COLO829 (cell line): ENCODE measurements at places on chromosomes 5 and 9.
A peak's percentile ranks its signal among the peaks of the same experiment; 100 is the strongest.

DNA sequence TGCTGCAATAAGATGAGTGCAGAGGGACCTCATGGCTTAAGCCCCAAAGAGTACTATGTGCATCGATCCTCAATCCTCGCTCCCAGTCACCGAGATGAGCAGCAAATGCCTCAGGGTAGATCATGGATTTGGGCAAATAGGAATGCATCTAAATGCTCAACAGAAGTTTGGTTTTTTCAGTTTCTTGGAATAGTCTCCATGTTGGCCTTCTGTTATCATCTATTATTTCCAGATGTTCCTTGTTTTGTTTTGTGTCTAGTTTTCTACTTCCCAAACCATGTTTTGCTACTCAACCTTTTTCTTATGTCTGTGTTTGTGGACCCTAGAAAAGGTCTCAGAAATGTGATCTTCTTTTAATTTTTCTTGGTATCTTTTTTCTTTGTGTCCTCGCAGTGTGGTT lies 43.5 kb upstream of the RASGRF2 start:
- no peak for DNase-seq

DNA sequence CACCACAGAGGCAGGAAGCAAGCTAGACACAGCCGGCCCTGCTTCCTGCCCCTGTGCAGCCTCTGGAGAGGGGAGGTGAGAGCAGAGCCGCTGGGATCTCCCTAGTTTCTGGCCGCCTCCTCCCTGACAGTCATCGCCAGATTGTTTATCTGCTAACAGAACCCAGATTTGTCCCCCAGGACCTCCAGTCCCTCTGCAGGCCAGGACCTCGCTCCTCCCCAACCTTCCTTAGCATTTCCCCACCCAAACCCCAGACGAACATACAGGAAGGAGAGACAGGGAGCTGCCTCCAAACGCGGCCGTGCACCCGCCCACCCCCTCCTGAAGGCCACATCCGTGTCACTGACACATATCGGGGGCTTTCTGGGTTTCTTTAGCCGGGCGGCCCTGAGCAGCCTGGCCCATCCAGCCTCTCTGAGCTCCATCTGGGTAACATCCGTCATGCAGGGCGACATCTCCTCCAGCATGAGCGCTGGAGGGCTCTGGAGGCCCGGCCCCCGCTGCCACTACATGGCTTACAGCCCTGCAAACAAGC lies 47.5 kb downstream of the DBH start:
- DNase-seq = no peak

DNA sequence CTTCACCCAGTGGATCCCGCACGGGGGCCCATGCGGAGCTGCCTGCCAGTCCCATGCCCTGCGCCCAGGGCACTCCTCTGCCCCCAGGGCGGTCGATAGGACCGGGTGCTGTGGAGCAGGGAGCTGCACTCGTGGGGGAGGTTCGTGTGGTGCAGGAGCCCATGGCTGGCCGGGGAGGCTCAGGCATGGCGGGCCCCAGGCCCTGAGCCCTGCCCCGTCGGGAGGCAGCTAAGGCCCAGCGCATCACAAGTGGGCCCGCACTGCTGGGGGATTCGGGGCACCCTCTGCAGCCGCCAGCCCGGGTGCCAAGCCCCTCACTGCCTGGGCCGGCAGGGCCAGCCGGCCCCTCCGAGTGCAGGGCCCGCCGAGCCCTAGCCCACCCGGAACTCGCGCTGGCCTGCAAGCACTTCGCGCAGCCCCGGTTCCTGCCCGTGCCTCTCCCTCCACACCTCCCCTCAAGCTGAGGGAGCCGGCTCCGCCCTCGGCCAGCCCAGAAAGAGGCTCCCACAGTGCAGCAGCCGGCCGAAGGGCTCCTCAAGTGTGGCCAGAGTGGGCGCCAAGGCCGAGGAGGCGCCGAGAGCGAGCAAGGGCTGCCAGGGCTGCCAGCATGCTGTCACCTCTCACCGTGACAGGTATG lies 221.1 kb upstream of the RORB start:
- no peak for DNase-seq

DNA sequence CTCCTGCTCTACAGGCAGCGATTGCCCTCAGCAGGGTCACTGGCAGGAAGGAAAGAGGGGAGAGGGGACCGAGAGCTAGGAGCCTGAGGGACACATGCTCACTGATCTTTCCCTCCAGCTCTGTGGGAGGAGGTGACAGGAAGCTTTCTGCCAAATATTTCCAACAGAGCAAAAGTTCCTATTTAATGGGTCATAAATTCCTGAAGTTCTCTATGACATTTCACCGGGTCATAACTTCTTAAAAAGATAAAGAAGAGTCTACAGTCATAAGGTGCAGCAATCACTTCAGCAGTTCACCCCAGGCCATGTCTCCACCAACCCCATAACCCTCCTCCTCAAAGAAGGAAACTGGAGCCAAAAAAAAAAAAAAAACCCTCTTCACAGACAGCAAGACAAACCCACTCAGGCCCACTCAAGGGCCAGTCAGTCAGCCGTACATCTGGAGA lies 481.1 kb downstream of the NR2F1-AS1 start:
- no peak for DNase-seq

DNA sequence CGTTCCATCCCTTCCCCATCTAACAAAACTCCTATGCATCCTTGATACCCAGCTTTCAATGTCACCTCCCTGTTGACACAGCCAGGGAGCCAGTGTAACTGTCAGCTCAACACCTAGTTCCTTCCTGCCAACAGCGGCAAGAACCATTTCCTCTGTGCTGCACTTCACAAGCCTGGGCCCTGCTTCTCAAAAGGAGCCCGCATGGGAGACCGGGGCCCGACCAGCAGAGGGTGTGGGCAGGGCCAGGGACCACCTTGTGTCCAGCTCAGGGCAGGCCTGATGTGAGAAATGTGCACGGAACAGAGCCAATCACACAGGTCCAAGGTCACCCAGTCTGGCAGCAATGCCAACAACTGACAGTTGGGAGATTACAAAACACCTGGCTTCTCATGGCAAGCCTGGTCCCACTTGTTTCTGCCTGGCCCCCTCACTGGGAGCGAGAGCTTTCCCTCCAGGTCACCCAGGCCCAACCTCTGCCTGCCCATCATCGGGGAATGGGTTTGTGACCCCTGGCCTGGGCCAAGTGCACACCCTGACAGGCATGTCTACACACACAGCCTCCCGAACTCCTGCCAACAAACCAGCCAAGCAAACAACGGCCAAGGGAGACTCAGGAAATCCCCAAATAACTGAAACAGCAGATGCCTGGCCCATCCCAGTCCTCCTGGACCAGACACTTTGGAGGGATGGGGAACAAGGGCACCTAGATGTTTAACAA lies 3.1 kb downstream of the RNF44 start:
- DNase-seq = no peak

DNA sequence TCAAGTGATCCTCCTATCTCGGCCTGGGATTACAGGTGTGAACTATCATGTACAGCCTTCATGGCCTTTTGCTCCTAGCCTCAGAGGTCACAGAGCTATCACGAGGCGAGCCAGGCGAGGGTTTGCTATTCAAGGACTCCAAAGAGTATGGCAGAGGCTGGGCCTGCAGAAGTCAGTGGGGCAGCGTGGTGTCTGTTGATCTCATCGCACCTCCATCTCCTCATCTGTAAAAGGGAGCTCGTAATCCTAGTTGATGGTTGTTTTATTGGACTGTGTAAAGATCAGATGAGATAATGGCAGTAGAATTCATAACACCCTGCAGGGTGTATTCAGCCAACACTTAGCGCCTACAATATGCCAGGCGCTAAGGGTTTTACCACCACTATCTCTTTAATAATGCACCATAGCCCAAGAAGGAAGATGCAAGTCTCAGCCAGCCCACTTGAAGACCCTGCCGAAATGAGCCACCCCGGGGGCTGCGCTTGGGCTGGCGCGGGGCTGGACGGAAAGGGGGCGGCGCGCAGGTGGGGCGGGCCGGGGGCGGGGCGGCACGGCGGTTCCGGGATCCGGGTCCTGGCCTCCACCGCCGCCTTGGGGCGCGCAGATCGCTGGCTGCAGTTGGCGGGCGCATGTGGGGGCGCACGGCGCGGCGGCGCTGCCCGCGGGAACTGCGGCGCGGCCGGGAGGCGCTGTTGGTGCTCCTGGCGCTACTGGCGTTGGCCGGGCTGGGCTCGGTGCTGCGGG lies at the start of gene GALNT12:
TSS of gene GALNT12 (plus strand) at position 601 of the 744 bp plus-strand sequence. CDS start at position 630, 29 bp downstream.
- DNase-seq = no peak

- DNase-seq = no peak
Measured at GRCh38 chr5:112647428-112647827, 90.3 kb upstream of the APC start.

GRCh38 chr9:34328500-34328986 lies 525 bp downstream of the KIF24 start:
- DNase-seq = no peak

- no peak for DNase-seq
Measured at GRCh38 chr5:173325091-173325698, 3.0 kb downstream of the STC2 start.

- no peak for DNase-seq
Measured at GRCh38 chr5:128597156-128597555, 59.1 kb upstream of the FBN2 start.

DNA sequence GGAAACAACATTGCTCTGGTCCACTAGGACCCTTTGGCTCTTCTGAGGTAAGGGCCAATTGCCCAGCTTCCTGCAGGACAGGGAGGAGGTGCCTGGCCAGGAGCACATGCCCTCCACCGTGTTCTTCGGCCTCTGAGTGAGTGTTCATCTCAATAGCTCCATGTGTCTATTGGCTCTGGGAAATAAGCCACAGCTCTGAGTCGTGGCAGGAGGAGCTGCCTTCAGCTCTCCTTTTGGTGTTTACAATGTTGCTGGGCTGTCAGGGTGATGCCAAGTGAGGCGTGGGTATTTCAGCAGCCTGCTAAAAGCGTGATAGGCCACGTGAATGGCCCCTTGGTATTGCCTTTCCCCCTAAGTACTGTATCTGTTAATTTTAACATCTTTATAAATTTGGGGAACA lies 26.6 kb downstream of the GADD45G start:
- DNase-seq = no peak

DNA sequence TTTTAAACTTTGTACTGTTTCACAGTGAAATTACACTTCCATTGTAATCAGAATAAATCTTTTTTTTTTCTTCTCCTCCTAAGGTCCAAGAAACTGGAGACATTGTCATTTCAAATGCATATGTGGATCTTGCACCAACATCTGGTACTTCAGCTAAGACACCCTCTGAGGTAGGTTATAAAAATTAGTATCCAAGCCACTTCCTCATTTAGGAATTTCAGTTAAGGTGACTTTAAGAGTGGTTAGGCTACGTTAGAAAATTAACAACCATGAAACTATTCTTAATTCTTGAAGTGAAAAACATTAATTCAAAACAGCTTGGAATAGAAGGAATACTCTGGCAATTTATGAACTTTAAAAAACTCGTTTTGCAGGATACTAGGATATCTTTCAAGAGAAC lies 77.5 kb downstream of the HSD17B4 start:
- no peak for DNase-seq

DNA sequence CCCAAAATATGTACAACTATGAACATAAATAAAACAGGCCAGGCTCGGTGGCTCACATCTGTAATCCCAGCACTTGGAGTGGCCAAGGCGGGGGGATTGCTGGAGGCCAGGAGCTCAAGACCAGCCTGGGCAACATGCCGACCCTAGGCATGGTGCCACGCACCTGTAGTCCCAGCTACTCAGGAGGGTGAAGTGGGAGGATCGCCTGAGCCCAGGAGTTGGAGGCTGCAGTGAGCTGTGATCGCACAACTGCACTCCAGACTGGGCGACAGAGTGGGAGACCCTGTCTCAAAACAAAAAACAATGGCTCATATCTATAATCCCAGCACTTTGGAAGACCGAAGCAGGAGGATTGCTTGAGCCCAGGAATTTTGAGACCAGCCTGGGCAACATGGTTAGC lies 1.5 kb downstream of the HAUS6 start:
- no peak for DNase-seq

DNA sequence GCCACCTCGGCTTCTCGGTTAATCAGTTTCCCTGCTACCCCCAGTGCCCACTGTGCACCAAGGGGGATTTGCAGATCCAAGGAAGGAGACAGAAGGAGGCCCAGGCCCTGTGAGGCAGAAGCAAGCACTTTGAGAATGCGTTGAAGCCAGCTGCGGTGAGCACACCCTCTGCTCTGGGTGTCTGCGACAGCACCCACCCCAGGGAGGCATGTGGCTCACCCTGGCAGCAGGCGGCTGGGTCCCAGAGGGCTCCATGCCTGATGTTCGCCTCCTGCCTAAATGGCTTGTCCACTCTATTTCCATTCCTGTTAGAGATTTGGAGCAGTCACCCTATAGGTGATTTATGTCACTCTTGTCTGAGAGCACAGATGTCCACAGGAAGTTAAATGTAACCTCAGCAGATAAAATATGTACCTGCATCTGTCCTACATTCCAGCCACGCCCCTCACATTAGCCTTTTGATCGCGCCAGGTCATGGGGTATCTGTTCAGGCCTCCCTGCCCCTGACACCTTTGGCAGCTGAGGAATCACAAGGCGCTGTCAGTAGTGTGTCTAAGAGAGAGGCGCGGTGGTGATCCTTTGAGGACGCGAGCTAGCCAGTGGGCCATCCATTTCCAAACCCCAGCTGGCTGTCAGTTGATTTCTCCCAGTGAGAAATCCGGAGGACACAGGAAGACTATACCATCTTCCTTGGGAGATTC lies 28.1 kb downstream of the PTGES2 start:
- DNase-seq = no peak

DNA sequence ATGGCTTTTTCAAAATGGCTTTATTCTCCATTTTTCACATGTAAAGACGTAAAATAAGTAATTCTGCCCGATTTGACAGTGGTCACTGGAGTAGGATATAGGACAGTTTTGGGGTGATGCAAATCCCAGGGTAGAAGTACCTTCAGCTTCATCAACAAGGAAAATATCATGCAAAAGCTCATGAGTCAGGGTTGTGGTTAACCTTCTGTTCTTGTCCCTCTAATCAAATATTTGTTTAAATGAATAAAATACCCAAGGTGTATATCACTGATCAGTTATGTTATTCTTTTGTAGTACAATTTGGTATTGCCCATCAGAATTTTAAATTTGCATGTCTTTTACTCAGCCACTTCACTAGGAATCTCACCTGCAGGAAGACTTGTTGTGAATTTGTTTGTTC lies 40.0 kb downstream of the FBXL7 start:
- no peak for DNase-seq

GRCh38 chr5:137609127-137609526 lies 110.0 kb upstream of the SPOCK1 start:
- no peak for DNase-seq

DNA sequence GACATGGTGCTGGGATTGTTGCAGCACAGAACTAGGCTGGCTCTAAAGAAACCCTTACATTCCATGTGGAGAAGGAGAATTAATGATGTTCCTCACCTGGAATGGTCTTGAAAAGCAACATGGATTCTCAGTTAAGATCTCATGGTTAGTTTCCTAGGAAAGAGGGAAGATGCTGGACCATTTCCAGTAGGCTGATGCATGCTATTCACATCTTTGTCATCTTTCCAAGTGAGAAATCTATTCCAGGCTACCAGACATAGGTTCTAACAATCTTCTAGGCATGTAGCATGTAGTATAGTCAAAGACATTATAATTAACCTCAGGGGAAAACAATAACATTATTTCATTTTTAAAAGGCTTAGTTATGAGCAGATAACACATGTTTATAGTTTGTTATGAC lies 44.3 kb downstream of the TMEM252 start:
- DNase-seq = no peak

- peak; percentile 22 for DNase-seq
Measured at GRCh38 chr5:16392718-16393117, 72.9 kb downstream of the ZNF622 start.
